ENCODE measurements at places on chromosomes 6 and 20. TPM values are rescaled to one million over a fixed set of nuclear protein-coding genes. Genes with fewer than 3 reads are reported as not detected.

Gene LRRC1
- total RNA-seq: 35.1 TPM

- H3K4me3 ChIP-seq: no peak overlapping the region
- no peaks in the 10 kb centered on the region for H3K27me3 ChIP-seq
- DNase-seq: peak; percentile 33
- peak overlapping the region; percentile 71 for H3K27ac ChIP-seq
These were observed 84.3 kb upstream of the RALY start for GRCh38 chr20:33909331-33909921.

- no peaks in the 10 kb centered on the region for H3K27me3 ChIP-seq
- no peak for DNase-seq
- H3K4me3 ChIP-seq: no peak overlapping the region
- H3K36me3 ChIP-seq: no peaks in the 10 kb centered on the region
- no peak overlapping the region for H3K27ac ChIP-seq
These were observed 83.8 kb downstream of the ELOVL4 start for GRCh38 chr6:79863566-79863965.

Gene TRIM40
- not detected for total RNA-seq

DNA sequence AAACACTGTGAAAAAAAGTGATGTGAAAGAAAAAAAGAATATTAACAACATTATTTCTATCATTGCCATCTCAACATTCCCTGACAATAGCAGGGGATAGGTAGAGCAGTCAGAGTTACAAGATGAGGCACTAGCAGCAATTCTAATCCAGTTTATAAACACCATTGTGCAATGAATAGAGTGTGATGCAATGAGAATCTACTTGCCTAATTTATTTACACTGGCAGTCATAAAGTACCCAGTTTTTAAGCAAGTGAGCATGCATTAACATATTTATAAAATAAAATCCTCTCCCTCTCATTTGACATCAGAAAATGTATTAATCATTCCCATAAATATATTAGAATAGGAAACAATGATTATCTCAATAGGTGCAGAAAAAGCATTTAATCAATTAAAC lies 2.5 kb upstream of the MANEA start:
- H3K27me3 ChIP-seq: no peaks in the 10 kb centered on the region
- peak; percentile 21 for DNase-seq
- no peaks in the 10 kb centered on the region for H3K36me3 ChIP-seq
- peaks cover 8% of the 10 kb centered on the region for H3K4me1 ChIP-seq

Gene HLA-C
- total RNA-seq: 170 TPM

DNA sequence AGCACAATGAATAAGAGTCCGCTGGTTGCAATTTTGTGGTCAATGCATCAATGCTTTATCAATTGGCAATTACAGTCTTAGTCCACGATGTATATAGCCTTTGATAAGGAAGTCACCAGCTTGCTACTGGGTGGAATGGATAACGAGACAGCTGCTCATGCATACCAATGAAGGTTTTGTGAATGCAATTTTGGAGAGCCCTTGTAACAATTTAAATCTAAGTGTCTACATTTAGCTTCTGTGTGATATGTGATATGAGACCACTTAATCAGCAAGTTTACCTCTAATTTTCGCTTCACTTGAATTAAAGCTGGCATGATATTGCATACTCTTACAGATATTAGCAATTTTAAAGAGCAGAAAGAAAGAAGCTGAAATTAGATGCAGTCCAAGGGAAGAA lies 543.9 kb downstream of the RNF144B start:
- no peak overlapping the region for H3K27ac ChIP-seq
- no peak for DNase-seq
- no peaks in the 10 kb centered on the region for H3K4me1 ChIP-seq
- H3K36me3 ChIP-seq: no peaks in the 10 kb centered on the region
- H3K27me3 ChIP-seq: no peaks in the 10 kb centered on the region

DNA sequence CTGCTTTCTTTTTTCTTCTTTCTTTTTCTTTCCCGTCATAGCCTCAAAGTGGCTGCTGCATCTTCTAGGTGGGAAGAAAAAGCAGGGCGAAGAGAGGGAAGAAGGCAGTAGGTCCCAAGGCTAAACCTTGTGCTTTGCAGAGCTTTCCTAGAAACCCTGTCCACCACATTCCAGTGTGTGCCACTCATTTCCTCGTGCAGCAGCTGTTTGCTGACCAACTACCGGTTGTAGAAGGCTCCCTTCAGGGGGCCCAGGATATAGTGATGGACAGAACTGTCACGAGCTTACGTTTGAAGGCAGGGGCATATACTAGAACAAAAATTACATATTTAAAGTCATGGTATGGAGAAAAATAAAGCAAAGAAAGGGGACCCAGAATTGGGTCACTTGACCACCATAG lies 103.0 kb downstream of the SASH1 start:
- H3K27ac ChIP-seq: no peak overlapping the region
- H3K4me3 ChIP-seq: no peak overlapping the region
- H3K36me3 ChIP-seq: peaks cover 5% of the 10 kb centered on the region
- peaks cover 5% of the 10 kb centered on the region for H3K4me1 ChIP-seq

- peaks cover 5% of the 10 kb centered on the region for H3K4me1 ChIP-seq
- no peak overlapping the region for H3K27ac ChIP-seq
- no peaks in the 10 kb centered on the region for H3K36me3 ChIP-seq
These were observed 12.8 kb upstream of the BPI start for GRCh38 chr20:38290829-38291814.

- no peak for DNase-seq
- H3K4me1 ChIP-seq: no peaks in the 10 kb centered on the region
- no peaks in the 10 kb centered on the region for H3K27me3 ChIP-seq
- no peaks in the 10 kb centered on the region for H3K36me3 ChIP-seq
- no peak overlapping the region for H3K27ac ChIP-seq
These were observed 25.7 kb upstream of the MRAP2 start for GRCh38 chr6:84007871-84008270.

- H3K36me3 ChIP-seq: peaks cover under 1% of the 10 kb centered on the region
- DNase-seq: peak; percentile 87
- H3K4me1 ChIP-seq: peaks cover 77% of the 10 kb centered on the region
- H3K27me3 ChIP-seq: no peaks in the 10 kb centered on the region
- H3K4me3 ChIP-seq: peak overlapping the region; percentile 42
These were observed 14.4 kb downstream of the FOXP4 start for GRCh38 chr6:41560431-41561192.

DNA sequence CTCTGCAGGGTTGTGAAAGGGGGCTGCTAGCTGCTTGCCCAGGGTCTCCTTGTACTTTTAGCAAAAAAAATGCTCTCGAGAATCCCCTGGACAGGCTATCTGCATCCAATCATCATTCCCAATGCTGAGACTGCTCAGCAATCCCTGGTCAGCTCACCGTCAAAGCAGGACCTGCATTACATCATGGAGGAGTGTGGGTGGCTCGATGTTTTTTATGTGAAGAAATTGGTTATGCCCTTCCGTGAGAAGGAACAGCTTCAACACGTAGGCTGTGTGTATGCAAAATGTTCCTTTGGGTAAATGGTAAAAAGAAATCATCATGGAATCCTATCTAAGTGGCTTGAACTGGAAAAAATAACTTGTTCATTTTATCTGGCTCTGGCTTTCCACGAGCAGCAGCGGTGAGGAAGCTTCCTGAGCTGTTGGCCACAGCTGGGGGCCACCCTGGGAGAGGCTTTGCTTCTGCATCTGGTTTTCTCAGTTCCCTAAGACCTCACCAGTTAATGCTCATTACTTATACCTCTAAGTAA lies 111.4 kb downstream of the FYN start:
- no peaks in the 10 kb centered on the region for H3K27me3 ChIP-seq
- peak overlapping the region; percentile 82 for H3K27ac ChIP-seq
- peak; percentile 55 for DNase-seq

DNA sequence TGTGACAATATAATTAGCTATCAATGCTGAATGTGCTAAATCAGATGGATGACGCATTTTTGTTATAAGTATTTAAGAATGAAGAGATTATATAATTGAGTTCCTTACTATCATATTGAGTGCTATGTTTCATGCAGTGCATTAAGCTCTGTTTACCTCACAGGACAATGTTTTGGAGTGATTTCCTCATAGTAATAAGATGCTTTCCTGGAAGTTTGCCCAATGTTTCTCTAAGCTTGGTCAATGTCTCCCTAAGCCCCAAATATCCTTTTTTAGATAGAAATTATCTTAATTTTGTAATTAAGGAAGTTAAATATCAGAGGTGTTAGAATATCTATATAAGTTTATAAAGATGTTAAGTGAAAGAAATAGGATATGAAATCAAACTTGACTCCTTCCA lies 489.6 kb downstream of the MMUT start:
- H3K4me3 ChIP-seq: no peak overlapping the region
- no peaks in the 10 kb centered on the region for H3K27me3 ChIP-seq
- no peaks in the 10 kb centered on the region for H3K36me3 ChIP-seq

DNA sequence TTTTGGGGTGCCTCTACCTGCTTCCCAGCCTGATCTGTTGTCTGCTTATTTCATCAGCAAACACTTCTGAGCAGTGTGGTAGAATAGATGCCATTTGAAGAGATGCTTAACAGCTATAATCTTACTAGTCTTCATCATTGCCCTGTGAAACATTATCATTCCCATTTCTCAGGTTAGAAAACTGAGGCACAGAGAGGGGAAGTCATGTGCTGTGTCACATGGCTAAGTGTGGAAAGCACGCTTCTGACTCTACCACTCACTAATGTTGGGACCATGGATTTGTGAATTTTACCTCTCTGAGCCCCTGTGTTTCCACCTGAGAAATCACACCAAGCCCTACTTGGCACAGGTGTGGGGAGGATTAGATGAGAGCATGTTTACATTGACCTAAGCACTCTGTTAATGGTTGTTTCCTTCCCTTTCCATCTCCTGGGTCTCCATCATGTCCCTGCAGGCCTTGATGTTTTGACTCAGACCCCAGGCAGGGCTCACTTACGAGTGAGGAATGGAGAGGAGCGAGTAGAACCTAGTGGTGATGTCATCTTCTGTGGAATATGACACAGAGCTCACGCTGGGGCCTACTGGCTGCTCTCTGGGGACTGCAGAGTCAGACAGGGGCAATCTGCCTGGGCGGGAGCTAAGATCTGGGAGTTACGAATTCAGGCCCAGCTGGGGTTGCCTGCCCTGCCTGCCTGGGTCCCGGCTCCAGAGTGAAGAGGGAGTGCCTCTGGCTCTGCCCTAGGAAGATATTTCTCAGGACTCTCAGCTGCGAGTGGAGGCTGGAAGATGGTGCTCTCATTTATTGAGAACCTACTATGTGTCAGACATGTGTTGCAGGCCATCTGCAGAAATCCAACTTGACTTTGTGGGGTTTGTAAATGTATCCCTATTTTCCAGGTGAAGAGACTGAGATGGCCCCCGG lies 64.3 kb downstream of the CDH22 start:
- no peak overlapping the region for H3K27ac ChIP-seq
- H3K4me1 ChIP-seq: no peaks in the 10 kb centered on the region
- no peaks in the 10 kb centered on the region for H3K36me3 ChIP-seq
- H3K27me3 ChIP-seq: no peaks in the 10 kb centered on the region
- H3K4me3 ChIP-seq: no peak overlapping the region

Gene SMLR1
- total RNA-seq: not detected

Data from stomach (tissue), 19 donors.